ENCODE measurements at places on chromosomes 7 and 10.

DNA sequence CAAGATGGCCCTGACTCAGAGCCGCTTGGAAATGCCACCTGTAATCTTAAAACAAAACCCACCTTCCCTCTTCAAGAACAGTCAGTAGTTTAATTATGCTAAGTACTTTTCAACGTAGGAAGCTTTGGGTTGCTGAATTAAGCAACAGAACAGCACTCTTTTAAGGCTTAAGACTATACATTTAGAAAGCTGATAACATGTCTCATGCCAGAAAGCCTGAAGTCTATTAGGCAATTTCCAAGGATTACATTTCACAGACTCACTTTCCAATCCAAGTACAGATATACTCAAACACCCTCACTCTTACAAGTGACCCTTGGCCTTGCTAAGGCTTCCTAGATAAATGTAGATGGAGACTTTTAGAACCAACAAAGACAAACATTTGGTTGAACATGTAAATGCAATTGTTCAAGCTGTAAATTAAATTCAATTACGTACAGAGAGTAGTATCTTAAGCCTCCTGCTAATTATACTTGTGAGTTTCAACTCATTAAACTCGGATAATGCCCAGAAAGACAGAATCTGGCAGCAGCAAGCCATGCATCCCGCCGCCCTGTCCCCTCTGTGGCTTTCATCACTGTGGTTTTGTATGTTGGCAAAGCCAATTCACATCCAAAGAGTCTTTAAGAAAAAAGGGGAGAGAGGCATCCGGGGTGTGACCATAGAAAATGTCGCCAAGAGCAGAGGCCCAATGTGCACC lies 283.1 kb upstream of the NRP1 start:
- peaks cover 6% of the 10 kb centered on the region for H3K36me3 ChIP-seq
- H3K4me3 ChIP-seq, result no peak overlapping the region
- no peak for DNase-seq
- H3K27ac ChIP-seq, result no peak overlapping the region
- peaks cover 1% of the 10 kb centered on the region for H3K27me3 ChIP-seq
- H3K4me1 ChIP-seq, result peaks cover 6% of the 10 kb centered on the region

- H3K4me3 ChIP-seq, result no peak overlapping the region
- H3K27ac ChIP-seq, result no peak overlapping the region
- peaks cover 21% of the 10 kb centered on the region for H3K36me3 ChIP-seq
- H3K4me1 ChIP-seq, result no peaks in the 10 kb centered on the region
- peaks cover 2% of the 10 kb centered on the region for H3K27me3 ChIP-seq
These were observed 52.5 kb downstream of the VWA2 start for GRCh38 chr10:114291516-114291915.

DNA sequence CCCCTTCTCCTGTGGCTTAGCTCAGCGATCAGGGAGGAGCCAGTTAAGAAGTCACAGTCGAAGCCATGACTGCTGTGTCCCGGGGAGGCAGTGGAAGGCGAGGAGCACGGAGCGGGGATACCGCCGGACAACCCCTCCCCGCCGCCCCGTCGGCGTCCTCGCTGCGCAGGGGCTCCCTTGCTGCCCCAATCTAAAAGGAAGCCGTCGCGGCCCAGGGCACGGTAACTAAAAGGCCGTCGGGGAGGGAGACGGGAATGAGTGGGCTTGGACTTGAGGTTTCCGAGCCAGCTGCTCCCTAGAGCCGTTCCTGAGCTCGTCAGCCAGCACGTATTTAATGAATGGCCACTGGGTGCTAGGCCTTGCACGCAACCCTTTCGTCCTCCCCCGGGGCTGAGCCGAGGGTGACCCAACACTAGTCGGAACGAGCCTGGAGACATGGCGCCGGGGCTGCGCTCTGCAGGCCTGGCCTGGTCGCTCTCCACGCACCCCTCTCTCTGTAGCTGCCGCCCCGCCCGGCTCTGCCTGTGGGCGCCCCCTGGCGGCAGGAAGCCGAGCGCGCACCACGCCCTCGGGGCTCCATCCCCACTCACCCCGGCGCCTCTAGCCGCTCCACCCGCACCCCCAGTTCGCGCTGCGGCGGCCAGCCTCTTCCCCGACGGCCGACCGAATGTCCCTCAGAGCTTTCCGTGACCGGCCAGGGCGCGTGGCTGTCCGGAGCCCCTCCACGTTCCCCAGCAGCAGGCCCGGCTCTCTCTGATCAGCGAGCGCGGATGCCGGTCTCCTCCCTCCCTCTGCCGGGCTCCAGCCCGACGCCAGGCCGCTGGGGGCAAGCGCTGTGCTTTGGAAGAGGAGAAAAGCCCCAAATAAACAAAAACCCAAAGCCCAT lies 29.3 kb upstream of the KCNK18 start:
- H3K36me3 ChIP-seq, result no peaks in the 10 kb centered on the region
- peak; percentile 31 for DNase-seq
- peaks cover 41% of the 10 kb centered on the region for H3K27me3 ChIP-seq
- H3K27ac ChIP-seq, result no peak overlapping the region
- H3K4me1 ChIP-seq, result peaks cover 8% of the 10 kb centered on the region

DNA sequence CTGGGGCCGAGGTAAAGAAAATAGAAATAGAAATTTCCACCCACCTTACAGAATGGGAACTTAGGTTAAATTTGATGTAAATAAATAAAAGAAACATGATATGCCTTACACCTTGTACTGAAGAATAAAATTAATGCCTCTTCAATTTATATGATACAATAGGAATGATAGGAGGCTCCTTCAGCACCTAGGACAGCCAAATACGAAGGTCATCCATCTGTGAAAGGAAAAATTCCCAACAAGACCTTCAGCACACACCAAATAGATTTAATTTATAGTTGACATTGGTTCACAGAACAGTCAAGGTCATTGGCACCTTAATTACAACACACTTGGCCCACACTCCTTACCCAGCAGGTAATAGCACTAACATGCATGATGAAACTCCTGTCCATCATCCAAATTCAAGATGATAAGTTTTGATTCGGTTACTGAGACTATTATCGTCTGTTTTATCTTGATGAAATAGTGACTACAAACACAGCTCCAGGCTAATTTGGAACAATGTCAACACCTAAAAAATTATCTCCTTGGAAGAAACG lies 250.9 kb downstream of the SNX13 start:
- DNase-seq, result no peak
- peaks cover 2% of the 10 kb centered on the region for H3K27me3 ChIP-seq

GRCh38 chr10:43355749-43356371 lies 15.6 kb upstream of the FXYD4 start:
- DNase-seq, result no peak
- H3K27ac ChIP-seq, result no peak overlapping the region
- peaks cover 6% of the 10 kb centered on the region for H3K4me1 ChIP-seq
- H3K4me3 ChIP-seq, result no peak overlapping the region
- peaks cover under 1% of the 10 kb centered on the region for H3K27me3 ChIP-seq
- no peaks in the 10 kb centered on the region for H3K36me3 ChIP-seq

DNA sequence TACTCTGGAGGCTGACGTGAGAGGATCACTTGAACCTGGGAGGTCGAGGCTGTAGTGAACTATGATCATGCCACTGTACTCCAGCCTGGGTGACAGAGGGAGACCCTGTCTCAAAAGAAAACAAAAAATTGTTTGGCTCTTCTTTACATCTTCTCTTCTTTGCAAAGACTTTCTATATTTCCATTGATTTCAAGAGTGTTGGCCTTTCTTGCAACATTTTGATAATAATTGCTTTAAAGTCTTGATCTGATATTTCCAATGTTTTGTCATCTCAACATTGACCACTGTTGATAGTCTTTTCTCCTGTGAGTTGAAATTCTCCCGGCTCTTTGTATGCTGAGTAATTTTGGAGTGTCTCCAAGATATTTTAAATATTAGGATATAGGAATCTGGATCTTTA lies 17.8 kb upstream of the CLDN4 start:
- no peak for DNase-seq
- H3K36me3 ChIP-seq, result no peaks in the 10 kb centered on the region
- H3K4me1 ChIP-seq, result no peaks in the 10 kb centered on the region
- H3K27me3 ChIP-seq, result peaks cover 12% of the 10 kb centered on the region
- no peak overlapping the region for H3K4me3 ChIP-seq
- H3K27ac ChIP-seq, result no peak overlapping the region

- no peak for DNase-seq
- no peak overlapping the region for H3K4me3 ChIP-seq
- H3K27ac ChIP-seq, result peak overlapping the region; percentile 18
- no peaks in the 10 kb centered on the region for H3K27me3 ChIP-seq
- peaks cover 44% of the 10 kb centered on the region for H3K36me3 ChIP-seq
- no peaks in the 10 kb centered on the region for H3K4me1 ChIP-seq
These were observed 19.5 kb downstream of the SEPHS1 start for GRCh38 chr10:13328613-13329012.

DNA sequence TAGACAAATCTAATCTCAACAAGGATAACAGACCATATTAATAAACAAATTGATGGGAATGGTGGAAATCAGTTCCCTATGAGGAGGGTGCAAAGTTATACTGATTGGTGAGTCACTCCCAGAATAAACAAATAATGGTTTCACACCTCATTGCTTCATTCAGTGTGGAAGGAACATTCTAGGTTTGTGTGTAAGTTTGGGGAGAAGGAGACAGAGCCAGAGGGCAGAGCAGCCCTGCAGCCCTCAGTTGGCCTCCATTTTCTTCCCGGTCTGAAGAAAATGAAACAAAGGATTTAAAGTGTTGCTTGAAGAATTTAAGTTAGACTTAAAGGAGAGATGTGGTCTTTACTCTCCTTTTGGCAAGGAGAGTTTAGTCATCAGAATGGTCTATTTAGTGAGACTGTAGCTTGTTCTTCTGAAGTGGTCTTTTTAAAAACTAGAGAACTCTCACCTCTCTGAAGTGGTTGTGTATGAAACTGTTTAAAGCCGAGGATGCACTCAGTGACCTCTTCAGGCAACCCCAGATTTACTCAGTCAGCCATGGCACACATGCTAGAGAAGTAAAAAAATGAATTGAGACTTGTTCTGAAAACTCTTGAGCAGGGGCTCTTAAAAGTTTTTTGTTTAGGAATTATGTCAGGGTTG lies 27.2 kb downstream of the IKZF1 start:
- H3K4me1 ChIP-seq, result peaks cover 9% of the 10 kb centered on the region
- H3K36me3 ChIP-seq, result peaks cover 11% of the 10 kb centered on the region
- peak; percentile 59 for DNase-seq
- H3K4me3 ChIP-seq, result no peak overlapping the region
- H3K27me3 ChIP-seq, result peaks cover 7% of the 10 kb centered on the region

DNA sequence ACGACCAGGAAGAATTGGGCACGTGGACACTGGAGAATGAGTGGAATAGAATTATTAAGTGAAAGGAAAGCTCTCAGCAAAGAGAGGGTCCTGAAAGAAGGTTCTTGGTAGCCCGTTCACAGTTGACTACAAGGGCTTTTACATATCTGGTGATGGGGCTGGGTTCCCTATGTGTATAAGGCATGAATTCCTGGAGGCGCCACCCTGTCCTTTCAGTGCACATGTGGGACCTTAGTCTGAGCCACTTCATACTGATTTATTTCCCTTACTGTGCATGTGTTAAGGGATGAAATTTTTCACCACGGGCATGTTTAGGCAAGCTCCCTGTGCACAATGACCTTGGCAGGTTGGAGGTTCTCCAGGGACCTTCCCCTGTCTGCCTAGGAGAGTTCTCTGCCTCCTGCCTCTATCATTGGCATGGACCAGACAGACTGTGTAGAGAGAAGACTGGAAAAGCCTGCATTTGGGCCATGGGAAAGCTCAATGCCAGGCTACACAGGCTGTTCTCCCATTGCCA lies 145.9 kb upstream of the ITGB1 start:
- no peak overlapping the region for H3K27ac ChIP-seq
- H3K4me1 ChIP-seq, result peaks cover 34% of the 10 kb centered on the region

GRCh38 chr10:89679986-89680385 lies 21.4 kb upstream of the KIF20B start:
- H3K36me3 ChIP-seq, result no peaks in the 10 kb centered on the region
- H3K4me3 ChIP-seq, result no peak overlapping the region
- peaks cover 13% of the 10 kb centered on the region for H3K27me3 ChIP-seq
- DNase-seq, result no peak

- H3K36me3 ChIP-seq, result peaks cover 4% of the 10 kb centered on the region
- H3K27ac ChIP-seq, result no peak overlapping the region
- H3K4me1 ChIP-seq, result no peaks in the 10 kb centered on the region
- no peak overlapping the region for H3K4me3 ChIP-seq
- DNase-seq, result no peak
These were observed 15.1 kb downstream of the LSMEM1 start for GRCh38 chr7:112495810-112496462.

DNA sequence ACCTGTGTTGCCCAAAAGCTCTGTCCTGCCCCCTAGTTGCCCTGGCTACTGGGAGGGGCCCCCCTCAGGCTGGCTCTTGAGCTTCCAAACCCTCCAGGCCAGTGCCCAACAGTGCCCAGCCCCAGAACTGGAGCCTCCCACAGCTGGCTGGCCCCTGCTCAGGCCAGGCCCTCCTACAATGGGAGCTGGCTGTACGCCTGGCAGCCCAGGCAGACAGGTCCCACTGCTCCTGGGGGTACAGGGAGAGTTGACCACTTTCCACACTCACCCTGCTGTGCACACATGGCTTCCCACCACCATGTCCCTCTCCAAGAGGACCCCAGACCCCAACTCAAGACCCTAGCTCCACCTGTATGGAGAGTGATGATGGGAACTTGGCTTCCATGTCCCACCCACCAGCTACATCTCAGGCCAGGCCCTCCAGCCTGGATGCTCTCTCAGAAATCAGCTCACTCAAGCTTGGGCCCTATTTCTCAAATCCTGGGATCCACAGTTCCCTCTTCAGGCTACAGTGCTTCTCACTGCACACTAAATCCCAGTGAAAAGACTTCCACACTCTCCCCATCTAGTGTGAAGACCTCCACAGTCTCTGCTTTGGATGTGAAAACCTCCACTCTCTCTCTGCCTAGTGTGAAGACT lies 92.6 kb downstream of the OAT start:
- H3K36me3 ChIP-seq, result no peaks in the 10 kb centered on the region
- peaks cover 9% of the 10 kb centered on the region for H3K27me3 ChIP-seq
- no peaks in the 10 kb centered on the region for H3K4me1 ChIP-seq
- H3K4me3 ChIP-seq, result no peak overlapping the region

- no peak for DNase-seq
- peaks cover 54% of the 10 kb centered on the region for H3K4me1 ChIP-seq
- H3K4me3 ChIP-seq, result peak overlapping the region; percentile 55
- H3K36me3 ChIP-seq, result no peaks in the 10 kb centered on the region
These were observed 2.2 kb downstream of the SMARCD3 start for GRCh38 chr7:151246102-151246850.

GRCh38 chr10:89693176-89693575 lies 8.2 kb upstream of the KIF20B start:
- no peak overlapping the region for H3K4me3 ChIP-seq
- H3K36me3 ChIP-seq, result peaks cover 4% of the 10 kb centered on the region
- H3K27me3 ChIP-seq, result no peaks in the 10 kb centered on the region
- no peak overlapping the region for H3K27ac ChIP-seq
- H3K4me1 ChIP-seq, result no peaks in the 10 kb centered on the region
- DNase-seq, result no peak

Measured in immature natural killer cell (primary cell).